ENCODE measurements at places on chromosomes 16 and 17. TPM values are rescaled to one million over a fixed set of nuclear protein-coding genes. Genes with fewer than 3 reads are reported as not detected.

- peak overlapping the region; percentile 59 for H3K4me3 ChIP-seq
- peak; percentile 52 for DNase-seq
- no peaks in the 10 kb centered on the region for H3K36me3 ChIP-seq
- no peaks in the 10 kb centered on the region for H3K27me3 ChIP-seq
Measured at GRCh38 chr16:4372001-4372577, 441 bp downstream of the VASN start.

The ALDH3A1 gene
- not detected for total RNA-seq

DNA sequence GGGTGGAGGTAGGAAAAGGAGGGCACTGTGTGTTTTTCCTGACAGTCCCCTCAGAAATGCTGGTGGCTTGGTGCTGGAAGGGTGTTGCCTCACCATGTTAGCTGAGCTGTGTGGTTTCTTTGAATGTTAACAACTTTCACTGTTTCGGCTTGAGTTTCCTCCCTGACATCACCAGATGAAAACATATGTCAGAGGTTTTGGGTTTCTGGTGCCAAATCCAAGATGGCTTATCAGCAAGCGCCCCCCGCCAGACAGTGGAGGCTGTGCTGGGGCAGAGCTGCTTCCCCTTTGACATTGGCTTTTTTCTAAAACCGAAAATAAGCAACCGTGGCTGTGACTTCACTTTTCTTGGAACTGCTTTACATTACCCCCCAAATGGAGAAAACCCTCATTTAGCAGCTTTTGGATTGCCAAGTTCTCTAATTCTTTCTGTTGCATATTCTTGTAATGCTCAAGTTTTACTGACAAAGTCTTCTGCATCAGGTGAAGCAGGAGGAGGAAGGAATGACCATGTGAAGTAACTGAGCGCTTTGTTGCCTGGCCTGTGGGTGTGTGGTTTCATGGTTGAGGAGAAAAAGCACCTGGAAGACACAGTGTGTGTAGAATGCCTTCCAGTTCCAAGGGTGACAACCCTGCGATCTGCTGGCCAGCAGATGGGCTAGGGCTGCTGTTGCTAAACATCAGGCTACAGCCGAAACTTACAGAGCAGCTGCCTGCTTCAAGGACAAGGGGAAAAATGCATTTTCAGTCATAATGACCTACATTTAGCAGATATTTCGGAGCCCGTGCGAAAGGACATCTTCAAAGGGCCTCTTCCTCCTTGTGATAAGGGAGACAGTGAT, 9.7 kb downstream of the RMI2 start:
- H3K27ac ChIP-seq: peak overlapping the region; percentile 95
- peak overlapping the region; percentile 46 for H3K4me3 ChIP-seq
- peak; percentile 90 for DNase-seq
- H3K4me1 ChIP-seq: peaks cover 65% of the 10 kb centered on the region
- H3K36me3 ChIP-seq: peaks cover 33% of the 10 kb centered on the region
- peaks cover 4% of the 10 kb centered on the region for H3K27me3 ChIP-seq

DNA sequence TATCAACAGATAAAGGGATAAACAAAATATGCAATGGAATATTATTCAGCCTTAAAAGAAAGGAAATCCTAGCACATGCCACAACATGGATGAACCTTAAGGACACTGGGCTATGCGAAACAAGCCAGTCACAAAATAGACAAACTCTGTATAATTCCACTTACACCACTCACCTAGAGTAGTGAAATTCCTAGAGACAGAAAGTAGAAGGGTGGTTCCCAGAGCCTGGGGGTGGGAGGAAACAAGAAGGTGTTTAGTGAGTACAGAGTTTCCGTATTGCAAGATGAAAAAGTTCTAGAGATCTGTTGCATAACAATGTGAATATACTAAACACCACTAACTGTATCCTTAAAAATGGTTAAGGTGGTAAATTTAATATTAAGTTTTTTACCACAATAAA, 10.0 kb downstream of the SPOP start:
- peaks cover 57% of the 10 kb centered on the region for H3K4me1 ChIP-seq
- H3K27ac ChIP-seq: no peak overlapping the region
- no peaks in the 10 kb centered on the region for H3K27me3 ChIP-seq

- peaks cover 31% of the 10 kb centered on the region for H3K4me1 ChIP-seq
- DNase-seq: peak; percentile 49
- H3K4me3 ChIP-seq: no peak overlapping the region
- H3K27me3 ChIP-seq: no peaks in the 10 kb centered on the region
- H3K27ac ChIP-seq: no peak overlapping the region
- peaks cover 9% of the 10 kb centered on the region for H3K36me3 ChIP-seq
Measured at GRCh38 chr17:81923302-81924260, 4.0 kb downstream of the MAFG start.

GRCh38 chr17:4748686-4749085, 9.0 kb upstream of the CXCL16 start:
- H3K36me3 ChIP-seq: no peaks in the 10 kb centered on the region
- H3K4me1 ChIP-seq: peaks cover 22% of the 10 kb centered on the region
- peaks cover 15% of the 10 kb centered on the region for H3K27me3 ChIP-seq
- no peak overlapping the region for H3K27ac ChIP-seq
- H3K4me3 ChIP-seq: no peak overlapping the region

The ABCA8 gene
- total RNA-seq: not detected

DNA sequence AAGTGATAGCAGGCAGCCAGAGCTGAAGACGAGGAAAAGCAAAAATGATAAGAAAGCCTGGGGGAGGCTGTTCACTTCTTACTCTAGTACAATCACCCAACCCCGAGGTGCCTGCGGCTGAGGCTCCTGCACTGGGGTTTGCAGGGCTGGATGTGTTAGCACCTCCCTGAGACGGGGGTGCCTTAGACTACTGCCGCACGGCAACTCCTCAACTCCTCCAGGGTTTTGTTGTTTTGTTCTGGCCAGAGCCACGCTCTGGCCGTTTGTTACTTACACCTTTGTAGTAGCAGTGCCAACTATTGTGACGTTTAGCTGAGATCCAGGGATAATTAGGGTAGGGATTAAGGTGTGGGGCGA, 51.5 kb downstream of the LDHD start:
- no peaks in the 10 kb centered on the region for H3K27me3 ChIP-seq
- peak; percentile 67 for DNase-seq
- peak overlapping the region; percentile 56 for H3K4me3 ChIP-seq
- H3K36me3 ChIP-seq: no peaks in the 10 kb centered on the region

The FBF1 gene
- 16.2 TPM for total RNA-seq

The CCL8 gene
- total RNA-seq: not detected

- DNase-seq: no peak
- no peak overlapping the region for H3K4me3 ChIP-seq
- H3K4me1 ChIP-seq: peaks cover 13% of the 10 kb centered on the region
- no peaks in the 10 kb centered on the region for H3K27me3 ChIP-seq
- H3K36me3 ChIP-seq: no peaks in the 10 kb centered on the region
- H3K27ac ChIP-seq: no peak overlapping the region
Measured at GRCh38 chr16:78972006-78972405, 628.5 kb downstream of the MAF start.

DNA sequence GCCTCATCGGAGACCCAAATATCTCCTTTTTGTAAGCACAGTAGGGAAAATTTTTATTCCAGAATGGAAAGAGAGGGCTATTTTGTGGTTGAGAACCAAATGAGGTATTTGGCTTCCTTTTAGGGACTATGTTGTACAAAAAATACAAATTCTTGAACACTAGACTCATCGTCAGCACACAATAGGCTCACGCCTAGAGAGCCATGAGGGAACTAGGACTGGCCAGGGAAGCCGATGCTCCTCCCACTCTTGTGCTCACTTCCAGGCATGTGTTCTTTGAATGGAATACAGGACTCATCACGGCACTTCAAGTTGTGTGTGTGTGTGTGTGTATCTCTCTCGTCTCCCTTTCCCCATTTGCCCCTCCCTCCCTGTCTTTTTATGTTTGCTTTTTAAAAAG, 17.8 kb upstream of the BLMH start:
- H3K36me3 ChIP-seq: no peaks in the 10 kb centered on the region
- H3K4me3 ChIP-seq: no peak overlapping the region
- no peak for DNase-seq
- peaks cover 2% of the 10 kb centered on the region for H3K27me3 ChIP-seq
- no peaks in the 10 kb centered on the region for H3K4me1 ChIP-seq

The PLA2G10 gene
- total RNA-seq: not detected

The SLC12A3 gene
- total RNA-seq: not detected

The CCDC154 gene
- 1.6 TPM for total RNA-seq

- H3K27me3 ChIP-seq: no peaks in the 10 kb centered on the region
- no peaks in the 10 kb centered on the region for H3K36me3 ChIP-seq
- peaks cover 44% of the 10 kb centered on the region for H3K4me1 ChIP-seq
- H3K27ac ChIP-seq: peak overlapping the region; percentile 83
- peak overlapping the region; percentile 46 for H3K4me3 ChIP-seq
- peak; percentile 86 for DNase-seq
Measured at GRCh38 chr16:49463529-49463928, 89.9 kb downstream of the C16orf78 start.

The KRT36 gene
- not detected for total RNA-seq

DNA sequence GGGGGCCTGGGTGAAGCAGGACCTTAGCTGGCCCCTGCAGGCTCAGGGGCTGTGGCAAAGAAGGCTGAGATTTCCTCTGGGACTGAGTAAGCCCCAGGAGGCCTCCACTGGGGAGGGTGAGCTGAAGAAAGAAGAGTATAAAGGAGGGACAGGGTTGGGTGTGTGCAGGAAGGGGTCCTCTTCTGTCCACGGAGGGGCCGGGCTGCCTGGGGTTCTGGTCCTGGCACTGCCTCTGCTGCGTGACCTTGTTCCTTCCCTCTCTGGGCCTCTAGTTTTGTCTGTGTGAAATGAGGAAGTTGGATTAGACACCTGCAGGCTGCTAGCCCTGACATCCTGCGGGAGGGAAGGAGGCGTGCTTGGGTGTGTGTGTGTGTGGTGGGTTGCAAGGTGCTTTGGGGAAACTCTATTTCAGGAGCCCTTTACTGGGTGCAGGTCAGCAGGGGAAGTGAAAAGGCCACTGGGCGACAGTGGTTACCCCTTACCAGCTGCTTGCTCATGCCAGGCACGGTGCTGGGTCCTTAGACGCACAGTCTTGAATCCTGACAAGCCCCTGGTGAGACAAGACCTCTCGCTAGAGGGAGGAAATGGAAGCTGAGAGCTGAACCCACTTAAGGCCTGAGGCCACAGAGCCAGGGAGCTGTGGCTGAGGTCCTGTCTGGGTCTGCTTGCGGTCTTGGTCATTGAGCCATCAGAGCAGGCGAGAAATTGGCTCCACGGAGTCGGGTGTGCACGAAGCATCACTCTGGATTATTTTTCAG, 60.7 kb downstream of the OR1D5 start:
- no peak for DNase-seq
- peak overlapping the region; percentile 9 for H3K27ac ChIP-seq
- no peaks in the 10 kb centered on the region for H3K36me3 ChIP-seq
- H3K27me3 ChIP-seq: no peaks in the 10 kb centered on the region
- peaks cover 25% of the 10 kb centered on the region for H3K4me1 ChIP-seq

The SDR42E2 gene
- not detected for total RNA-seq

DNA sequence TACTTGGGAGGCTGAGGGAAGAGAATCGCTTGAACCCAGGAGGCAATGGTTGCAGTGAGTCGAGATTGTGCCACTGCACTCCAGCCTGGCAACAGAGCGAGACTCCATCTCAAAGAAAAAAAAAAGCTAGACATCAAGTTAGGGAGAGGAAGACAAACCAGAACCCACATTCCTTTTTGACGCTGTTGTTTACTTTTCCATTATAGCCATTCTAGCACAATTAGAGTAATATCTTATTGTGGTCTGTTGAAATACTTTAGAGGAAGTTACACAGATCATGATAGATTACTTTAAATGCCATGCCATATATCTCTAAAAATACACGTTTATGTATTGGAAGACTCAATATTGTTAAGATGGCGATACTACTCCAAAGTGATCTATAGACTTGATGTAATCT, 16.5 kb upstream of the ABCC1 start:
- H3K27me3 ChIP-seq: peaks cover 2% of the 10 kb centered on the region
- DNase-seq: no peak
- no peaks in the 10 kb centered on the region for H3K4me1 ChIP-seq
- H3K27ac ChIP-seq: no peak overlapping the region
- no peaks in the 10 kb centered on the region for H3K36me3 ChIP-seq

- DNase-seq: no peak
- peaks cover 1% of the 10 kb centered on the region for H3K27me3 ChIP-seq
- no peak overlapping the region for H3K27ac ChIP-seq
- H3K36me3 ChIP-seq: no peaks in the 10 kb centered on the region
- no peak overlapping the region for H3K4me3 ChIP-seq
Measured at GRCh38 chr17:12250973-12251372, 230.3 kb downstream of the MAP2K4 start.

GRCh38 chr17:65013613-65014391, 42.7 kb downstream of the GNA13 start:
- peak overlapping the region; percentile 6 for H3K4me3 ChIP-seq
- peaks cover 53% of the 10 kb centered on the region for H3K4me1 ChIP-seq
- H3K27ac ChIP-seq: peak overlapping the region; percentile 61
- peaks cover 63% of the 10 kb centered on the region for H3K36me3 ChIP-seq
- DNase-seq: peak; percentile 57
- no peaks in the 10 kb centered on the region for H3K27me3 ChIP-seq

GRCh38 chr17:65576939-65577338, 15.5 kb upstream of the AXIN2 start:
- no peaks in the 10 kb centered on the region for H3K36me3 ChIP-seq
- no peak for DNase-seq
- peaks cover 4% of the 10 kb centered on the region for H3K4me1 ChIP-seq
- H3K27ac ChIP-seq: no peak overlapping the region
- H3K27me3 ChIP-seq: no peaks in the 10 kb centered on the region
- H3K4me3 ChIP-seq: no peak overlapping the region

DNA sequence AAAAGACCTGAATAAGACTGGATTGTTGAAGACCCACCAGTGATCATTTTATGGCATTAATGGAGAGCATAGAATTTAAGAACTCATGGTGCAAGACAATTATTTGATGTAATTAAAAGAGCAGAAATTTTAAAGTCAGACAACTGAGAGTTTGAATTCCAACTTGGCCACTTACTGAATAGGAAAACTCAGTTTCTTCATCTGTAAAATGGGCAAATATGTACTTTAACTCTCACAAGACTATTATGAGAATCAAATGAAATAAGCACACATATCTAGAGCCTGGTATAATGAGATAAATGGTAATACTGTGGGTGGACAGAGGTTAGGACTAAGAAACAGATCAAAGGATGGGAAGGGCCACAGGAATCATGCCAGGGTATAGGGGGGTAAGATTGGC, 88.0 kb downstream of the SOX9 start:
- DNase-seq: no peak
- H3K36me3 ChIP-seq: no peaks in the 10 kb centered on the region
- no peak overlapping the region for H3K27ac ChIP-seq
- no peaks in the 10 kb centered on the region for H3K27me3 ChIP-seq
- no peaks in the 10 kb centered on the region for H3K4me1 ChIP-seq

DNA sequence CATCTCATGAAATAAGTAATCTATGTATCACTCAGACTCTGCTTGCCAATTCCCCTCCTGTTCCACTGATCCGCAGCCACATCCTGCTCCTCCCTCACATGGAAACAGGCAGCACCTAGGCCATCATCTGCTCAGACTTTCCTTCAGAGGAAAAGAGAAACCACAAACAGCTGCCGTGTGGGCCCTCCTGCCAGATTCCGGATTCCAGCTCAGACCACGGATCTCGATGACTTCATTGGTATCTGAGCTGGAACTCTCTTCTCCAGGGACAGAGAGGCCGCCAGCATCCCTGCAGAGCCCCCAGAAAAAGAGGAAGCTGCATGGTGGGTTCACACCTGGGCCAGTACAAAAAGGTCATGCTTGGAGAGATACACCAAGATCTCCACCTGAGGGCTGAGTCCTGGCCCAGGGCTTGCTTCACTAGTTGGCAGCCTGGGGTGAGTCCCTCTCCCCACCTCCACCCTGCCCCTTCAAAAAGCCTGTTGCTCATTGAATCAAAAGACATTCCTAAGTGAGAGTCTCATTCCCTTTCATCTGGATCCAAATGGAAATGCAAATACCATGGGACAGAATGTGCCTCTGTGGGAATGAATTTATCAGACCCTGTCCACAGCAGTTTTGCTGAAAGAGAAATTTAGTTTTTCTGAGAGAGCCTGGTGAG, 47.2 kb downstream of the HOXB1 start:
- DNase-seq: peak; percentile 62
- no peak overlapping the region for H3K27ac ChIP-seq
- H3K4me1 ChIP-seq: peaks cover 32% of the 10 kb centered on the region
- no peaks in the 10 kb centered on the region for H3K36me3 ChIP-seq
- no peak overlapping the region for H3K4me3 ChIP-seq
- peaks cover 5% of the 10 kb centered on the region for H3K27me3 ChIP-seq

All from activated CD4-positive, alpha-beta T cell treated with anti-CD3 and anti-CD28 coated beads for 36 hours (primary cell).